ENCODE measurements at places on chromosomes 1 and 21.

GRCh38 chr1:19656780-19657466, 7.8 kb upstream of the HTR6 start:
- no peak for DNase-seq

DNA sequence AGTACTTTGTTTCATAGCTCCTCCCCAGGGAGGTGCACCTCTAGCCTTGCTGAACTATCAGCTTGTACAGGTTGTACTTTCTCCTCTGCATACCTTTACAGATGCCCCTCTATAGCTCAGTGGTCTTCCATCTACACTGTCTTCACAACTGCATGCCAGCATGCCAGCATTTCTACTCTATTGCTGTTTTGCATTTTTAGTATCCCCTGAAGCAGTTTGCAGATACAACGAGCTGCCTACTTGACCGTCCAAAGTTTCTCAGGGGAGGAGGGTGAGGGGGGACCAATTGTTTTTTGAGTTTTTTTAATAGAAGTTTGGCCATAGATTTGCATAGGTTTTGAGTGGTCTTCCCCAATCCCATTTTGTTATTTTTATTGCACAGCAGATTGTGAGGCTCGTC, 27.6 kb upstream of the CTH start:
- no peak for DNase-seq

DNA sequence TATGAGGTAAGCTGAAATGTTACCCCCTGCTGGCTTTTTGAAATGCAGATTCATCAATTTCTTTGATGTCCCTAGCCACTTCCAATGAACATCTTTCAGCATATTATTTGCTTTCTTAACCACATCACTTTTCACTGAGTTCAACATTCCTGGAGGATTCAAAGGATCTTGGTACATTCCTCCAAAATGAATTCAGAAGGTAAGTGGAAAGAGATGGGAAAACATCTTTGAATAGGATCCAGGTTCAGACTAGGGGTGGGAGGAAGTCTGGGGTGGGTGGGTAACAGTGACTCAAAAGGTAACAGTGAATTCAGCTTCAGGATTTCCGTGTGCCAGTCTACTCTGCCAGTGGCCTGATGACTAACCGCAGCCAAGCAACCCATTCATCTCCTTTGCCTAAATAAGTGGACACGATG, 180.7 kb downstream of the ZC3H11B start:
- no peak for DNase-seq

- DNase-seq = no peak
These were observed 371 bp upstream of the ODF2L start for GRCh38 chr1:86396498-86396890.

- no peak for DNase-seq
These were observed 124.0 kb downstream of the PIGK start for GRCh38 chr1:77095236-77095635.

DNA sequence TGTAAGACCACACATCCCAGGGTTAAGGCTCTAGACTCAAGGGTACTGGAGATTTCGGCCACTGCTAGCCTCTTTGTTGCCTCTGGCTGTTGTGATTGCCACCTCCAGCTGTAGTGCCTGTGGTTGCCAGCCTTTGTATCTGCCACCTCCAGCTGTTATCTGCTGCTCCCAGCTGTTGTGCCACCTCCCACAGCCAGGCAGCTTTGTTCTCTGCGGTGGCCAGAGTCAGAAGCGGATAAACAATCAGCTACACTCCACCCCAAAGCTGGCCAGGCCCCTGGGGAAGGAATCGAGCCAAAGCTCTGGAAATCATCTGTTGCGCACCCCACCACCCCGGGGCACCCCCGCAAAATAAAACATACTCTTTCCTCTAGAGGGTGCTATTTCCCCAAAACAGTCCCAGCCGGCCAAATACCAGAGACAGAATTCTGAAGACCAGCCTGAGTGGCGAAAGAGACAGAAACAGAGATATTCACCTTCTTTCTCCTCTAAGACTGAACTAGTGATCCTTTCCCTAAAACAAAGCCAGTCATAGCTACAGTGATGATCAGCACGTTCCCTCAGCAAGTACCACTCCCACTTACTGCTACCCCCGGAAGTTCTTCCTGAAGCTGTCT, 14.8 kb upstream of the PIGM start:
- no peak for DNase-seq

DNA sequence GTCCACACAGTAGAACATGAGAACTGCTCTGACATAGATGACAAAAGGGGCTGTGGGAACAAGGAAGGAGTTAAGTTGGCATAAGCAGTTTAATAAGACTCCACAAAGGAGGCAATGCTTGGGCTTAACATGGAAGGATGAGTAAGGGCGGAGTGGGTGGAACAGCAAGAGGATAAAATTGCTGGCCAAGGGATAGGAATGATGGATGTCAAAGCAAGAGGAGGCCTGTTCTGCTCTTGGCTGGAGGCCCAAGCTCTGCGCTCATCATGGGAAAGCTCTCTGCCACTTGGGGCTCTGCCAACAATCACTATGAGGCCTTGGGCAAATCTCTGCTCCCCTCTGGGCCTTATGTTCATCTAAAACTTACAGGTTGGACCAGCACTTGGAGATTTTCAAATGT, 98.3 kb upstream of the CAMK1G start:
- DNase-seq = peak; percentile 50

- DNase-seq = peak; percentile 81
These were observed 130.9 kb upstream of the ZBTB40 start for GRCh38 chr1:22320587-22321344.

DNA sequence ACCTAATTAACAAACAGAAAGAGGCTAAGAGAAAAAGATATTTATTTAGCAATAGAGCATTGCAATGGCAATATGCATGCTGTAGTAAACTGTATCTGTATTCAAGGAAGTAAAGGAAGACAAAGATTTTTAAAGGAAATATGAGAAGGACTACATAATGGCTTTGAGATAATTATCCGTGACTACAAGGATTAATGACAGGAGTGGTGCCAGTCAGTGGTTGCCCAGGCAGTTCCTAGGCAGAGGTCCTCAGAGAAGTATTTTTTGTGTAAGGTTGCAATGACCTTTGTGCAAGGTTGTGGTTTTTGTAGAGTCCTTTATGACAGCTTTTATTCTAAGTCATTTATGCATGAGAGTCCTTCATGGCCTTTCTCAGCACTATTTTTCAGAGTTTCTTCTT, 711.1 kb upstream of the CHRM3 start:
- DNase-seq = no peak
